ENCODE measurements at places on chromosomes 16 and 17. TPM values are rescaled to one million over a fixed set of nuclear protein-coding genes. Genes with fewer than 3 reads are reported as not detected.

CYB5B gene
- total RNA-seq, result 63.0 TPM

MON1B gene
- total RNA-seq, result 7.8 TPM

TAT gene
- not detected for total RNA-seq

FAM20A gene
- not detected for total RNA-seq

HSPB9 gene
- total RNA-seq, result not detected

CDYL2 gene
- 22.0 TPM for total RNA-seq

SKAP1 gene
- total RNA-seq, result not detected

DNASE1 gene
- total RNA-seq, result 6.0 TPM

SDR42E1 gene
- total RNA-seq, result 1.7 TPM

All from dermis lymphatic vessel endothelial cell (primary cell).